ENCODE measurements at places on chromosomes 3 and 15. TPM values are rescaled to one million over a fixed set of nuclear protein-coding genes. Genes with fewer than 3 reads are reported as not detected.

Gene SIDT1
- 0.36 TPM for total RNA-seq

Gene SPESP1
- 2.1 TPM for total RNA-seq

GRCh38 chr3:66133050-66133757 lies 87.6 kb upstream of the SLC25A26 start:
- DNase-seq, result no peak

- no peak for DNase-seq
These were observed 69.0 kb downstream of the CHD2 start for GRCh38 chr15:92968926-92969651.

- no peak for DNase-seq
These were observed 113.7 kb downstream of the LRIG1 start for GRCh38 chr3:66386925-66387650.

Gene ITIH3
- total RNA-seq, result not detected

Gene NR1I2
- 0.69 TPM for total RNA-seq

DNA sequence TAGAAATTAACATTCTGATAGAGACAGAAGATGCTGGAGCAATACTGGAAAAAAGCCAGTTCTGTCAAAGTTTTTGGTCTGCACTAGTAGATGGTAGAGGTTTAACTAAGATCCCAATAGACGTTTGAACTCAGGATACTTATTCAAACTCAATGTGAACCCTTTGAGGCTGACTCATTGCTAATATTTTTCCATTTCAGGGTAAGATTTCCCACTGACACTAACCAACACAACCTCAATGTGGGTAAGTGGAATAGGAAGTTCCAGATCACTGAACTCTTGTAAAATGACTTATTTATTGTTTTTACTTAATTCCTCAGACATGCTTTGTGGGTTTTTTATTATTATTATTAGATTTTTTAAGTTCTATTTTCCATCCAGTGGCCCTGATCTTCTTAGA lies 1024.8 kb downstream of the EPHA3 start:
- no peak for DNase-seq

GRCh38 chr3:194043516-194043915 lies 92.4 kb upstream of the HES1 start:
- no peak for DNase-seq

Gene PLXNB1
- 106 TPM for total RNA-seq

Gene MEX3B
- total RNA-seq, result 4.7 TPM
